ENCODE measurements at places on chromosomes 7 and 10. TPM values are rescaled to one million over a fixed set of nuclear protein-coding genes. Genes with fewer than 3 reads are reported as not detected.

The CHN2 gene
- total RNA-seq = 20.1 TPM

The OGDHL gene
- not detected for total RNA-seq

The KIF11 gene
- 19.5 TPM for total RNA-seq

The CUZD1 gene
- total RNA-seq = 0.13 TPM

GRCh38 chr7:151040616-151041375 is 7.5 kb upstream of the ASIC3 start:
- no peak for DNase-seq

DNA sequence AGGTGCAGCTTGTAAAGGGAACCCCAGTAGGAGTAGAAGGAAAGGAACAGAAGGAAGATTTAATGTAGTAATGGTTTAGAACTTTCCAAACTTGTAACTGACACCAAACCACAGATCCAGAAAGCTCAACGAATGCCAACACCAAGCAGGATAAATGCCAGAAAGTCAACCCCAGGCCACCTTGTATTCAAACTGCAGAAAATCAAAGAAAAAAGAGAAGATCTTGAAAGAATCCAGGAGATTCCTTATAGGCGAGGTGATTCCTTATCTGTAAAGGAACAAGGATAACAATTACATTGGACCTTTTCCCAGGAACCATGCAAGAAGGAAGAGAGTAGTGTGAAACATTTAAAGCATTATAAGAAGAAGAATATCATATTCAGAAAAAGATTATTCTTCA is 93.6 kb downstream of the NKX6-2 start:
- no peak for DNase-seq

DNA sequence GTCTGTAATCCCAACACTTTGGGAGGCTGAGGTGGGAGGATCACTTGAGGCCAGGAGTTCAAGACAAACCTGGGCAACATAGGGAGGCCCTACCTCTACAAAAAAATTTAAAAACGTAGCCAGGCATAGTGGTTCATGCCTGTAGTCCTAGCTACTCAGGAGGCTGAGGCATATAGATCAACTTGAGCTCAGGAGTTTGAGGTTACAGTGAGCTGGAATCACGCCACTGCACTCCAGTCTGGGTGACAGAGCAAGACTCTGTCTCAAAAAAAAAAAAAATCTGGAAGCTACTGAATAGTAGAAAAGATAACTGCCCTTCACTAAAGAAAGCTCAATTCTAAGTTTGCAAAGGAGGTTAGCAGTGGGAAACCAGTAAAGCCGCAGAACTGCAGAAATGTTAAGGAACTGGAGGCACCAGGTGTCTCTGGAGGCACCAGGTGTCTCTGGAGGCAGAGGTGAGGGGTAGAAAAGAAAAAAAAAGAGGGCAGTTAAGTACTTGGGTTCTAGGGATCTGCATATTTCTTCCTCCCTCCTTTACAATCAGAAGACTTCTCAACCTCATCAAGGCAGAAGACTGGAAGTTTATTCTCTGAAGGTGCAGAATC is 56.5 kb downstream of the RNLS start:
- peak; percentile 0 for DNase-seq

DNA sequence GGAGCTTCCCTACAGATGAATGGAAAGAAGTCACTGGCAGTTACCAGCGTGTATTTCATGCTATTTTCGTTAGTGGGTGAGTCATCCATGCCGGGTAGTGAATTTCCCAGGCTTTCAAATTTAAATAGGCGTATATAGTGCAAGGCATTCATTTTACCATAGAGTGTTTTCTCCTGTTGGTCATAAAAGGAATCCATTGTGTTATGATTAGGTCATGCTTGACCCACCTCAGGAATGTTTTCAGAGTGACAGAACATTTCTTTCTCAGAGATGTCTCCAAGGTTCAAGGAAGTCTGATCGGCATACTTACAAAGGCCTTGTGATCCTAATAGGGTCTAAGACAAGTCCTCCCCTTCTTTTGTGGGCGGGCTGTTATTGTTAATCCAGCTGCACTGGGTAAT is 110.7 kb downstream of the AKR1D1 start:
- DNase-seq = peak; percentile 22

DNA sequence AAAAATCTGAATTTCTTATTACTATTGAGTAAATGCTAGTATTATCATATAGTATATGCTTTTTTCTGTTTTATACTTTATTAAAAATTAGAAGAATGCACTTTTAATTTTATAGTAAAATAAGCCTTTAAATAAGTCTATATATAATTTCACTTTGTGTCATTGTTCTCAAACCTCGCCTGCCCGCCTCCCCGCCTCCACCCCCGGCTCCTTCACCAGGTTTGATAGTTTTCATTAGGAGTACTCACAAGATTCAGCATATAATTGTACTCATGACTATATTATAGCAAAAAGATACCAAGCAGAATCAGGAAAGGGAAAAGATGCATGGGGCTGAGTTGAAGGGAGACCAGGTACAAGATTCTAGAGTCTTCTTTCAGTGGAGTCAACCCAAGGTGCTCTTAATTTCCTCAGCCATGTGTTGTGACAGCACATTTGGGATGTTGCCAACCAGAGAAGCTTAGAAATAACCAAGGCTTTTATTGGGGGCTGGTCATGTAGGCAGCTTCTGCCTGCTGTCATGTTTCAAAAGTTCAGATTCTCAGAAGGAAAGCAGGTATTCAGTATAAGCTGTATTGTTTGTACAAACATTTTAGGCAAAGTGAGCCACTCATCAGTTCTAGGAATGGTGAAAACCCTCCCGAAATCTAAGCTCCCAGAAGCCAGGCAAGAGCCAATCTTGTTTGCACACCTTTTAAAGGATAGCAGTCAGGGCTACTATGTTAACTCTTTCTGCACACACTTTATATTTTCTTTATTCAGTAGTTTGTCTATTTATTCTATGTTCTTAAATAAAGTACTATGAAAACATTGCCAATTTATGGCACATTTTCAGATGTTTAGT is 12.3 kb downstream of the NHLRC2 start:
- no peak for DNase-seq

- no peak for DNase-seq
Observed at GRCh38 chr10:88731296-88731695, 25.2 kb downstream of the LIPK start.

DNA sequence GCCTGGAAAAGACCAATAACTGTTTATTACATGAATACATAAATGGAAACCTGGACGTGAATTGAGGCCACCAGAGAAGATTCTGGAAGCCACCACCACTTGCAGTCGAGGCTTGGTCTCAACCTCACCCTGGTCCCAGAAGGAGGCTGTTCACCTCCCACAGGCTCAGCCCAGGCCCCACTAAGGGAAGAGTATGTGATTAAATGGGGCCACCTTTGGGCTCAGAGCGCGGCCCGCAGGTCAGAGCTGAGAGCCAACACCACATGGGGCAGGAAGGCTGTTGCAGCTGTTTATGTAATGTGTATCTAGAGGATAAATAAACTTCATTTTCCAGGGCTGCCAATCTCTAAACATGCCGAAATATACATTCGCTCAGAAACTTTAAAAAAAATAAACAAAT is 17.6 kb upstream of the FGFR2 start:
- no peak for DNase-seq

All from MG63 (cell line).